ENCODE measurements at places on chromosomes 5 and 9. TPM values are rescaled to one million over a fixed set of nuclear protein-coding genes. Genes with fewer than 3 reads are reported as not detected.

DNA sequence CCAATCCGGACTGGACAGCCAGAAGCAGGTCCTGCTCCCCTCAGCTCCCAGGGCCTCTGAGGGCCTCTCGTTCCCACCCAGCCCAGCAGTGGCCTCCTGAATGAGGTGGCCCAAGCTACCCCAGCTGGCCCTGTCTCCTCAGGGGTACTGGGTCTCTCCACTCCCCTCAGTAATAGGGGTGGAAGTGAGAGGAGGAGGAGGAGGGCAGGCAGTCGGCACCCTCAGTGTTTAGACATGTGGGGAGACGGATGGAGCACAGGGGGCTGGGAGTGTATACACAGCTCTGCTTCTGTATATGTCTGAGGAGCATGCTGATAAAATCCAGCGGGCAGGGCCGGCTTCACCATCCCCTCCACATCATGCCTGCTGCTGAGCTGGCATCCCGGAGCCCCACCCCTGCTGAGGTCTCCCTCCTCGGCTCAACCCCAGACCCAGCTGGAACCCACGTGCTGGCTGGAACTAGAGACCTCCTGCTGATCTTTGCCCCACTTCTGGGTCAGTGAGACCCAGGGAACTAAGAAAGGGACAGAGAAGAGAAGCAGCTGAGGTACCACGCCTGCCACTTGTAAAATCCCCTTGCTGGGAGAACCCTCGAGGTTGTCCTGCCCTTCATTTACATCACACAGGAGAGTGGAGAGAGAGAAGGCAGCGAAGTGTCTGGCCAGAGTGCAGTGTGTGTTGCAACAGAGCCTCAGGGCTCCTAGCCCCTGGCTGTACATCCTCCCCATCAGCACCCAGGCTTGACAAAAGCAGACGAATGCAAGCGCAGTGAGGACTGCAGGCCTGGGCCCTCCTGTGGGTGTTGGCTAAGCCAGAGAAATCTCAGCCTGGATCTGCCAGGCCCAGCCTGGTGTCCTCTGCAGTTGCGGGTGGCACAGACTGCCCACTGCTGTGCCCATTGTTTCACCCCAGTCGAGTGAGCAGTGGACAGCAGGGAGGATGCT, 77.5 kb downstream of the PSD2 start:
- H3K36me3 ChIP-seq = no peaks in the 10 kb centered on the region
- no peak overlapping the region for H3K27ac ChIP-seq
- H3K4me3 ChIP-seq = no peak overlapping the region
- H3K4me1 ChIP-seq = no peaks in the 10 kb centered on the region

DNA sequence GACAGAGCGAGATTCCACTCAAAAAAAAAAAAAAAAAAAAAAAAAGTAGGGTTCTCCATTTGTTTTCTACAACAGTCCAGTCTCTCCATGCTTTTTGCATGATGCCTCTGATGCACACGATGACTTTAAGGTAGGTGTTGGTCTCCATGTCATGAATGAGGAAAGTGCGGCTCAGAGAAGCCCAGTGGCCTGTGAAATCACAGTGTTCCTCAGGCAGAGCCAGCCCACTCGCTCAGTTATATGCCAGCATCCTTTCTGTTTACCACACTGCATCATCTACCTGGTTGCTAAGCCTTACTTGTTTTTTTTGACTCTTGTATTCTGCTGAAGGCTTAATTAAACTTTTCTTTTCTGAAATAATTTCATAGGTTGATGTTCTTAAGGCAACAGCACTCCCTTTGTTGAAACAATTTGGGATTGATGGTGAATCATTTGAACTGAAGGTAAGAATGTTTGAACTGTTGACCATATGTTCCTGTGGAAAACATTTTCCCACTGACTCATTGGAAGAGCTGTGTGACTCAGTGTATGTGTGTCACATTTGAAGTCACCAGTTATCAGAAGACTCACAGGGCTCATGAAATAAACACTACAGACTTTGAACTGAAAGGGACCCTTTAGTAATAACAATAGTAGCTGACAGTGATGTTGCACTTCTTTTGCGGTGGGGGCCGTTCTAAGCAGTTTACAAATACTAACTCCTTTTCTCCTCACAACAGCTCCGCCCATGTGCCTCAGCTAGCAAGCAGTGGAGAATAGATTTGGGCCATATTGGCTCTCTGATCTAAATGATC, 40.2 kb downstream of the RCL1 start:
- H3K36me3 ChIP-seq = no peaks in the 10 kb centered on the region
- no peak overlapping the region for H3K4me3 ChIP-seq
- H3K27ac ChIP-seq = no peak overlapping the region
- H3K4me1 ChIP-seq = peaks cover 42% of the 10 kb centered on the region

The C9orf50 gene
- not detected for total RNA-seq

The PRLR gene
- total RNA-seq = 1.7 TPM

- no peaks in the 10 kb centered on the region for H3K36me3 ChIP-seq
- DNase-seq = no peak
- H3K27ac ChIP-seq = no peak overlapping the region
- no peak overlapping the region for H3K4me3 ChIP-seq
- no peaks in the 10 kb centered on the region for H3K27me3 ChIP-seq
Observed at GRCh38 chr5:131328536-131329285, 64.9 kb downstream of the CDC42SE2 start.

DNA sequence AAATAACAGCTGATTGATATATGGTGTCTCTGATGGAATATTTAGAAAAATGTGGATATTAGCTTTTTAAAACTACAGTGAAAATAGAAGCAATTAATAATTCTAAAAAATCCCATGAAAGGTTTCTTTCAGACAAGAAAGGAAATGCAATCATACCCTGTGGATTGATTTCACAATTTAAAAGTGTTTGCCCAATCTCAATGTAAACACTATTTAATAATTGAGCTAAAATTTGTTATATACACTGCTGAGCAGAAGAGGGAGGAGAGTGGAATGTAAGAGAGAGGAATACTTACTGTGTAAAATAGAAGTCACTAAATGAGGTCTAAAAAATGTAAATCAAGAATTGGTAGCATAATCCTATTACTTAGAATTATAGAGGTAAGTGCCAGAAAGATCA, 76.9 kb downstream of the FEM1C start:
- H3K36me3 ChIP-seq = no peaks in the 10 kb centered on the region
- no peaks in the 10 kb centered on the region for H3K27me3 ChIP-seq
- no peak for DNase-seq
- no peak overlapping the region for H3K27ac ChIP-seq

DNA sequence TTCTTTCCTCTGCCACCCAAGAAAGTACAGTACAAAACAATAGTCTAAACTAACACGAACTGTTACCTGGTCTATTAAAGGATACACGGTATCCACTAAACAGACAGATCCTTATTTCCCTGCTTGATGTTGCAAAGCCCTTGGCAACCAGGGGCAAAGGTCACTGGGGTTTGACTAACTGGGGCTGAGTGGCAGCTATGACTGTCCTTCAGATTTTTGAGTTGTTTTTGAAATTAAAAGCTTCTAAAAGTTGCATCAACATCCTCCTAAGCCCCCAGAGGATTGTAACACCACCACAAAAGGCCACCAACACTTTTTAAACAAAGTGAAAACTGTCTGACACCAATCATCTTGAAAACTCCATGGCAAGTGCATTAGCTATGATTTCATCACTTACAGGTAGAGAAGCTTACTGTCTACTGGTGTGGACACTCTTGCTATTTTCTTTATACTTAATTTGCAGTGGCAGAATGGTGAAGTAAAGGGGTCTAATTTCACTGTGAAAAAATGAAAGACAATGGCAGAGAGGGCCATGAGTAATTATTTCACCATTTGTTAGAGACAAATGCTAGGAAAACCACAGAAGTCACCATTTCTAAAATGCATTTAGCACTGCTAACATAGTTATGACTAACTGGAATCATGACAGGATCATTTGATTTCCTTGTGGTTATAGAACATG, 292.4 kb downstream of the EFNA5 start:
- no peak for DNase-seq
- H3K27me3 ChIP-seq = no peaks in the 10 kb centered on the region
- no peaks in the 10 kb centered on the region for H3K4me1 ChIP-seq
- H3K36me3 ChIP-seq = no peaks in the 10 kb centered on the region
- H3K27ac ChIP-seq = no peak overlapping the region
- H3K4me3 ChIP-seq = no peak overlapping the region

The SPARC gene
- 269 TPM for total RNA-seq

The DRD1 gene
- total RNA-seq = 0.06 TPM

GRCh38 chr9:101571114-101571513, 23.7 kb downstream of the PPP3R2 start:
- H3K36me3 ChIP-seq = peaks cover under 1% of the 10 kb centered on the region
- H3K4me1 ChIP-seq = no peaks in the 10 kb centered on the region
- H3K27ac ChIP-seq = no peak overlapping the region

Data from esophagus muscularis mucosa (tissue), 4 donors.